CD4-positive, alpha-beta T cell treated with Interleukin-2 at 100 ng/mL for 4 hours (primary cell): ENCODE measurements at places on chromosomes 1 and 21.

GRCh38 chr1:72781038-72781437 is 498.7 kb upstream of the NEGR1 start:
- no peak for DNase-seq

- DNase-seq: no peak
These were observed 272.1 kb downstream of the ZNF648 start for GRCh38 chr1:181789395-181789794.

- no peak for DNase-seq
These were observed 12.2 kb downstream of the PSRC1 start for GRCh38 chr1:109270623-109271317.

GRCh38 chr1:53704804-53705445 is 34.0 kb downstream of the GLIS1 start:
- no peak for DNase-seq

DNA sequence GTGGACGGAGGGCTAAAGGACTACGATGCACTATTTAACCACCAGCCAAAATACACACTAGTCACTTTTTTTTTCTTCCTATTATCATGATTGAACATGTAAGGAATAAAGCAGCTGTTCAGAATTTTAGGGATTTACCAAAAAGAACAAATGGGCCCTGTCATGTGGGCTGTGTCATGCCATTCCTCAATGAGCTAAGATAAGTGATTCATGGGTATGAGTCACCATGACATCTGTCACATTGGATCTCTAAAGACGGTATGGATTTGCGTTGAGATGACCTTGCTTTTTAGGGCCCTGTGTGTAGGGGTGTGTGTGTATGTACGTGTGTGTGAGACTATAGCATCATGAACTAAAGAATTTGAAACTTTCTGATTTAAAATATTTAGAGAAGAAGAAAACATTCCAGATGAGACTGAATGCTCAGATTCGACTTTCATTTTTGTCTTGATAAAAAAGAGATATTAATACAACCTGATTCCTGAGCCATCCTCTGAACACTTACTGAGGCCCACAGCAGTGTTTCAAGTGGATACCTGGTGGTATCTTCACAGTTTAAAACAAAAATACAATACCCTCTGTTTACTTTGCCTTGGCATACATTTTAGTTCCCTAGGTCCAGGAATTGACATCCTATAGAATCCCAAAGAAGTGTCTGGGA is 246.1 kb upstream of the DUSP10 start:
- DNase-seq: no peak

DNA sequence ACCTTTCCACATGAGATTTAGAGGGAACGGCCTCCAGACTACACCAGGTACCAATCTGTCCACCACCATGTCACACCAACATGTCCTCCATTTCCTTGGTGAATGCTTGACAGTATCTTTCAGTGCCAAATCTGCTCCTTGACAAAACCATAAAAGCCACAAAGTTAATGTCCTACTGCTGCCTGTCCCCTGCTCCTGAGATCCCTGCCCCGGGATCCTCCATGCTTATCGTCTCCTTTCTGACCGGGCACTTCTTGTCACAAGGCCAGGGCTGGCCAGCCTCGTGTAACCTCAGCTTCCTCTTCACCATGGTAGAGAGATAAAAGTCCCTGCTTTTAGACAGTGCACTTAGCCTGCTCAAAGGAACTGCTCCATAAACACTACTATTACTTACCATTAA is 136.2 kb downstream of the NAV1 start:
- DNase-seq: no peak

GRCh38 chr21:32411350-32412161 is 950 bp upstream of the EVA1C start:
- peak; percentile 66 for DNase-seq

- no peak for DNase-seq
These were observed 91.9 kb upstream of the TSPAN2 start for GRCh38 chr1:115181231-115181630.

DNA sequence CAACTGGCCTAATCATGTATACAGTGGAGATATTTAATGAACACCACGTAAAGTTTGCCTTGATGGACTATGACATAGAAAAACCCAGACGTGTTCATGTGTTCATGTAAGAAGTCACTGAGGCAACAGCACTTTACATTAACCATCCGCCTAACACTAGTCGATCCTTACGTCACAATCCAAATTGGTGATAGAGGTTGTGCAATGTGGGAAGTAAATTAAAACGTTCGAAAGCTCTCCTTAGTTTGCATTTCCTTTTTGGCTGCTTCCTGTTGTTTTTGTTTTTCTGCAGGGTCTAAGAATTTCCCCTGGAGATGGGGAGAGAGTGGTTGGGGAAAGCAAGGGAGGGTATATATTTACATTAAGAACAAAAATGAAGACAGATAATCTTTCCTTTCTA is 587.5 kb upstream of the ADGRL2 start:
- DNase-seq: no peak

- DNase-seq: no peak
These were observed at the start of gene KRTAP12-2 for GRCh38 chr21:44666401-44667320. Gene KRTAP12-2 (minus strand): TSS chr21:44666927. CDS start chr21:44666886, 41 bp downstream.

- no peak for DNase-seq
These were observed 90.0 kb downstream of the GPR88 start for GRCh38 chr1:100627936-100628335.

DNA sequence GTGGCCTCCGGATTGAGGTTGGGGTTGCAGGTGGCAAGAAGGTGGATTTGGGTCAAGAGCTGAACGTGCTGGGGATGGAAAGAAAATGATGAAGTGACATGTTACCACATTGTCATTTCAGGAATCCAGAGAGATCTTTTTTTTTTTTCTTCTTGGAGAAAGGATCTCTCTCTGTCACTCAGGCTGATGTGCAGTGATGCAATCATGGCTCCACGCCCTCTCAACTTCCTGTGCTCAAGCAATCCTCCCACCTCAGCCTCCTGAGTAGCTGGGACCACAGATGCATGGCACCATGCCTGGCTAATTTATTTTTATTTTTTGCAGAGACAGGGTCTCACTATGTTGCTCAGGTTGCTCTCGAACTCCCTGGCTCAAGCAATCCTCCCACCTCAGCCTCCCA is 80.6 kb downstream of the GON4L start:
- no peak for DNase-seq

DNA sequence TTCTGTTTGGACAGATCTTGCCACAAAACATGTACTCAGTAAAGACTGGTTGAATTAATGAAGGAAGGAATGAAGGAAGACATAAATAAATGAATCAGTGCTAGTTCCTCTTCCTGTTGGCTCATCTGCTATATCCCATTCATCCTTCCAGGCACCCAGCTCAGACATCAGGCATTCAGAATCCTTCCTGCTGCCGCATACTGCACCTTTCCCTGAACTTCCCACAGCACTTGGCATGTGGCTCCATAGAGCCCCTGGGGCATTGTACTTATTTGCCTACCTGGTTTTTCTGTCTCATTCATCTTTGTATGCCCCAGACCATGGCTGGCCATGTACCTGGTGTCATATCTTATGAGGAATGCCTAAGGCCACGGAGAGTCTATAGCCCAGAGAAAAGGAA is 34.4 kb upstream of the ZNF648 start:
- no peak for DNase-seq

DNA sequence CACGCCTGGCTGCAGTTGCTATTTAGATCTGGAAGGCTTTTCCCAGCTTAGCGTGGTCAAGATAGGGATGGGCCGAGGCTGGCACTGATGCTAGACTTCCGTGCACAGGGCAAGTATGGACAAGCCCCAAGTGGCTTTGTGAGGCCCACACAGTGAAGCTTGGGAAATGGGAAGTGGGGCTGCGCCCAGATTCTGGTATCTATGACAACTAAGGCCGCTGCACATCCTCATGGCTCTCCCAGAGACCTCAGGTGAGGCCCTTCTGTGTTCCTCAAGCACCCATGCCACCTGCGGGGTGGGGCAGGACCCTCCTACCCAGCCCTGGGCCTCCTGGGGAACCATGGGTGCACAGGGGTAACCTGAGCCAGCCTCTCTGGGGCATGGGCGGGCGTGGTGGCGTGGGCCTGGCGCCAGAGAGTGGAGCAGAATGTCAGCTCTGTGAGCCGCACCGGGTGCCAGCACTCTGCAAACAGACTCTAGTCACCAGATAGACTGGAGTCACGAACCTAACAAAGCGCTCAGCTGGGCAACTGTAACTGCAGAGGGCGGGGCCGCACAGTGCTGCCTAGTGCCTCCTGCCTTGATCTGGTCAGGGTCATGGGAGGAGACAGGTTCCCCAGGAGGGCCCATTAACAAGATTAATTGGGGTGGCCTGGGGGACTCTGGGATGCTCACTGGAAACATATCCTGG is 46.4 kb downstream of the ELF3 start:
- no peak for DNase-seq

DNA sequence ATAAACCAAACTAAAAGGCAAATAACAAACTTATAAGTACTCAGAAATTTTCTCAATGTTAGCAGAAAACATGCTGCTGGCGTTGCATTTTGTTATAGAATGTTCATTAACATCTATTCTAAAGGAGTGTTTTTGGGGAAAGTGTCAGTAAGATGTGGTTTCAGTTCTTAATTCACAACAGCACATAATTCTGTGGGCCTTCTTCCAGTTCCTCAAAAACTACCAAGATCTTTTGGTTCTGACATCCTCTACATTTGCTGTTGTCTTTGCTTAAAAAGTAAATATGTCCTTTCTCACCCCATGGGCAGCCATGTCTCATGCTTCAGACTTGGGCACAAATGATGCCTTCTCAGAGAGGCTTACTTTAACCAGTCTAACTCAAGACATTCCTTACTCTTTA is 152.5 kb downstream of the CDC7 start:
- no peak for DNase-seq

DNA sequence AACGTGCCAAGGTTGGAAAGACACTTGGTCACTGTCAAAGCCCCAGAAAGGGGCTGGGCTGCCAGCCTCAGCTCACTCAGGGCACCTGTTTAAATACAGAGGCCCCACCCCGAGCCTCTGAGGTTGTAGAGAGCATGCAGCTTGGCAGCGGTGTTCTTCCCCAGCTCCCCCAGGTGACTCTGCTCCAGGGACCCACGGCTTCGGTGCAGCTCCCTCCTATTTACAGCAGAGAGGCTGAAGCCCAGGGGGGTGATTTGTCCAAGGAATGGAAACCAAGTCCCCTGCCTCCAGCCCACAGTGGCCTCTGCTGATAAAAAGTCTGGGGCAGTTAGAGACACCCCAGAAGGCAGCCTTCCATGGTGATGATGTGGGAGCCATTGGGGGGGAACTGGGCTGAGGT is 9.1 kb upstream of the C1QA start:
- no peak for DNase-seq

GRCh38 chr1:200437556-200438203 is 27.8 kb upstream of the ZNF281 start:
- peak; percentile 26 for DNase-seq

DNA sequence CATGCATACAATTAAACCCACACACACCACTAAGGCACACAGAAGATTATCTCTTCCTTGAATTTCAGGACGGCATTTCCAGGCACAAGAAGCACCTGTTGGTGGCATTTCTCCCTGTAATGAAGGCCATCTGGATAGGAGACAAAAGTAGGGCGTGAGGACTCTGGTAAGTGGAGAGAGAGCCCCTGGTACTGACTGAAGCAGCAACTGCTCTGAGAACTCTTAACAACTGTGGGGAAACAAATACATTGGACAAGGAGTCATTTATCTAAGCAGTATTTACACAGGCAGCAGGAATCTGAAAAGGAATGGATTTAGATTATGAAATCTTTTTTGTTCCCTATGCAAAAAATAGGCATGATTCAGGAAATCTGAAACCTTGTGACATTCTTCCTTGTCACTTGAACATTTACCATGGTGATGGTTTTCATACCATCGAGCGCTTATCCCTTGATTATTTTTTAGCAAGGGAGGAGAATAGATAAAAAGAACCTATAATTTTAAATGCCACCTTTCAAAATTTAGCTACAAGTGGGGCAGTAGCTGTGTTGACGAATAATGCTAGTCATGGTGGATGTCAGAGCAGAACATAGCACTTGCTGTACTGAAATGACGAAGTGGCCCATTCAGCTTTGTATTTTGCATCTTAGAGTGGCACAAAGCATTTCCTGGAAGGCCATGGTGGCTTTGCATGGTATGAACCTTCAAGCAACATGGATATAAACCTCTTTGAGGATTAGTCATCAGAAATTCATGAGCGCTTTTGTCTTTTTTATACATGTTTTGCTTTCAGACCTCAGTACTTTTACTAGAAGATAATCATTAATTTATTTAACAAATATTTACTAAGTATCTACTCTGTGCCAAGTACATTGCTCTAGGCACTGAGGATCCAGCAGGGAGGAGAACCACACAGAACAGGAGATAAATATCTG is 362.0 kb downstream of the ADGRL2 start:
- DNase-seq: no peak

- no peak for DNase-seq
These were observed 125.3 kb upstream of the HMGB4 start for GRCh38 chr1:33738536-33738935.

DNA sequence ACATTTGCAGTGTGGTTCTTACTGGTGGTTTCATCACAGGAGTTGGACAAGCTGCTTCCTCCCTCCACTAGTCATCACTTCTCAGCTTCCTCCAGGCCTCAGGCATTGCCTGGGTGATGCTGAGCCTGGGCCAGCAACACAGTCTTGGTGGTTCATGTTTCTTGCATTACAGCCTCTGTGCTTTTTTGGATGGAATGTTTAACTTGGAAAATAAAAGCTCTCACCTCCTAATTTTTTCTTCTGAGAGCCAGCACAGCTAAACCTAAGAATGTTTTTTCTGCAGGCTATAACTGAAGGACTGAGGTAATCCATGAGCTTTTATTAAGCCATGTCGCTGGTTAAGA is 66.1 kb upstream of the RHOU start:
- no peak for DNase-seq

DNA sequence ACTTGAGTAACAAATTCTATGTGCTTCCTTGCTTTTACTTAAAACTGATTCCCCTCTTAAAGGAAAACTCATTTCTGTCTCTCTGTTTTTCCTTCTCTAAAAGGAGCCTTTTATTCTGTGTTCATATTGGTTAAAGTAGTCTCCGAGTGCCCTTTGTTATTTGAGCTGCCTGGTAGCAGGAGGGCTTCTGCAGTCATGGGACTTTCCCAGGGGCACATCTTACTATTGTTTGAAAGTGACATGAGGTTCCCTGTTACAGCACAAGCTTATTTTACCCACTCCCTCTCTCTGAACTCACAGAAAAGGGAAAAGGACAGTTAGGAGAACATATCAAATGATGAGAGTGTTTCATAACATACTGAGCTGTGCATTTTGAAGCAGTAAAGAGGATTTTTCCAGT is 58.1 kb upstream of the ANGPTL1 start:
- no peak for DNase-seq

GRCh38 chr1:206032380-206033140 is 8.9 kb upstream of the CTSE start:
- no peak for DNase-seq

DNA sequence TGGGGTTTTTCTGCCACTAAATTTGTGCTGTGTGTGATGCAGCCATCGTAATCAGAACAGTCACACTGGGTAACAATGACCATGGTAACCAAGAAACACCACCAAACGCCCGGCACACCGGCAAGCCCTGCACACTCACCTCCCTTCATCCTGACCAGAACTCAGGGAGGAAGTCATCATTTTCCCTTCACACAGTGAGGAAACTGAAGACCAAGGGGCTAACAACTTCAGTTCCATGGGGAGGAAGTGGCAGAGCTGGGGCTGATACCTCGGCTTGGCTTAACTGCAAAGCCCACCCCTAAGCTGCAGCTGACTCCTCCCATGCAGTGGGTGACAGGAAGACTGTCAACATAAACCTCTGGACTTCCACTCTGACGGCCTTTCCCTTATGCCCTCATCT is 69.3 kb upstream of the BCAR3 start:
- no peak for DNase-seq

- peak; percentile 59 for DNase-seq
These were observed 7.4 kb downstream of the SEMA4A start for GRCh38 chr1:156160743-156161171.

- no peak for DNase-seq
These were observed 6.1 kb upstream of the EVA1C start for GRCh38 chr21:32406405-32406804.

- peak; percentile 20 for DNase-seq
These were observed 52.7 kb downstream of the PKN2 start for GRCh38 chr1:88736633-88737248.
